CD4-positive, alpha-beta T cell treated with Interleukin-10 for 1 hour (primary cell): ENCODE measurements at places on chromosomes 16 and 17.

DNA sequence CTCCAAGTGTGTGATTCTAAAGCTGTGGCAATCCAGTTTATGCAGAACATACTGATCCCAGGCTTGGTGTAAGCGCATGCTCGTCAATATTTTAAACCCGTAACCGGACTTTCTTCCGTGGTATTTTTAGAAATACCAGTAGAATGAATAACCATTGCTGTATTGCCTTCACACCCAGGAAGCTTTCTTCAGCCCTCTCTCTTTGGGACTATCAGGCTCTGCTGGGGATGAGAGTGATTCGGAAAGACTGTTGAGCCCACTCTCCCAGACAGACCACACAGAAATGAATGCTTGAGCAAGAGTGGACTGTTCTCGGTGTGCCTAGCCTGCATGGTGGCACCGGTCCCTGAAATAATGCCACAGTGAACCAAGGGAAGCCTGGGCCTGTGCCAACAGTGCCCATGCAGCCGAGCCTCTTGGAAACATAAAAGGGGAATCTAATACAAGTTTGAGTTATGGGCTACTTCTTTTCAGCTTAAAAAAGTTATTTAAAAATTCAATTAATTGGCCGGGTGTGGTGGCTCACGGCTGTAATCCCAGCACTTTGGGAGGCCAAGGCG is 89.9 kb upstream of the ELAC2 start:
- no peak for DNase-seq

DNA sequence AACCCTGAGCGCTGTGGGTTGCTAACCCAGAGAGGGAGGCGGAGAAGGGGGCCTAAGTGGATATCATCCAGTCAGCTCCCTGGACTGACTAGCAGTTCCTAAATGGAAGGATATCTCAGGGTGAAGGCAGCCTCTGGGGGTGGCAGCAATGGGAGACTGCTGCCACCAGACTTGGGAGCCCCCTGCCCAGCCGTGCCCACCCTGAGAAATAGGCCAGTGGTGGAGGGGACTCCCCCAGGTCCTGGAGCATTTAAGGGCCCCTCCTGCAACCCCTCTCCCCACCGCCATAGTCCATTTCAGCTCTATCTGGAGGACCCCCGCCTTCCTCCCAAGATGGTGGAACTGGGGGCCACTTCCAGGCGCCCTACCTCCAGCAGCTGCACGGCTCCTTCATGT is 8.4 kb downstream of the TSPOAP1 start:
- DNase-seq = no peak

DNA sequence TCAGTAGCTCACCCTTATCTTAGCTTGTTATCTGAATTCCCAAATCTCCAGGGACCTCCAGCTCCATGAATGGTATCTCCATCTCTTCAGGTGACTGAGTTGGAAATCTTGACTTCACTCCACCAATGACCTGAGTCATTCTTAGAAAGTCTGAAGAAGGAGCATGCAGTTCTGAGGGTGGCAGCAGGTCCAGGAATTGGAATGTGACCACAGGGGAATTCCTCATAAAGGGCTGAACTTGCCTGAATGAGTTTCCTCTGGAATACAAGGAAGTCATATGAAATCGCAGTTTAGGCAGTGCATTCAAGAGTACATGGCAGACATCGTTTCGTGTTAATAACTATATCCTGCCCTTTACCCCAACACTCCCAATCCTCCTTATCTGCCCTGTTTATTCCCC is 12.5 kb upstream of the PYY start:
- no peak for DNase-seq

DNA sequence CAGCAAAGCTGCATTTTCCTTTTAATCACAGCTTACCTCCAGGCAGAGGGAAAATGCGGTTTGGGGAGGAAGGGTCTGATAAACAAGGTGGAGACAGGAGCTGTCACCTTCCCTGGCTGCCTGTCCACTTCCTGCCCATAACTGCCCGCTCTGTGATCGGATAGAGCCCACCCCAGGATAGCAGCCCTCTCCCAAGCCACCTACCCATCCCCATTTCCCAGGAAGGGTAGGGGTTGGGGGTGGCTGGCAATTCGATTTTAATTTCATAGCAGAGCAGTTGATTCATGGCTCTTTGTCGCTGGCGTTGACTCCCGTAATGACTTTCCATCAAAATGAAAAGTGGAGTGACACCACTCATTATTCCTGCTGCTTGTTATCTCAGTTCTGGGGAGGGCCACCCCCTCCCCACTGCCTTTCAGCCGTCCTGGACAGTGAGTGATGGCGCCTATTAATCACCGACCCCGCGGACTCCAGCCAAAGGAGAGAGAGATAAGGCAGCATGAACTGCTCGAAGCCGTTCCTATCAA is 11.2 kb downstream of the CDK5RAP3 start:
- no peak for DNase-seq

- DNase-seq = no peak
These were observed 117.1 kb upstream of the COX10 start for GRCh38 chr17:13952009-13952750.

DNA sequence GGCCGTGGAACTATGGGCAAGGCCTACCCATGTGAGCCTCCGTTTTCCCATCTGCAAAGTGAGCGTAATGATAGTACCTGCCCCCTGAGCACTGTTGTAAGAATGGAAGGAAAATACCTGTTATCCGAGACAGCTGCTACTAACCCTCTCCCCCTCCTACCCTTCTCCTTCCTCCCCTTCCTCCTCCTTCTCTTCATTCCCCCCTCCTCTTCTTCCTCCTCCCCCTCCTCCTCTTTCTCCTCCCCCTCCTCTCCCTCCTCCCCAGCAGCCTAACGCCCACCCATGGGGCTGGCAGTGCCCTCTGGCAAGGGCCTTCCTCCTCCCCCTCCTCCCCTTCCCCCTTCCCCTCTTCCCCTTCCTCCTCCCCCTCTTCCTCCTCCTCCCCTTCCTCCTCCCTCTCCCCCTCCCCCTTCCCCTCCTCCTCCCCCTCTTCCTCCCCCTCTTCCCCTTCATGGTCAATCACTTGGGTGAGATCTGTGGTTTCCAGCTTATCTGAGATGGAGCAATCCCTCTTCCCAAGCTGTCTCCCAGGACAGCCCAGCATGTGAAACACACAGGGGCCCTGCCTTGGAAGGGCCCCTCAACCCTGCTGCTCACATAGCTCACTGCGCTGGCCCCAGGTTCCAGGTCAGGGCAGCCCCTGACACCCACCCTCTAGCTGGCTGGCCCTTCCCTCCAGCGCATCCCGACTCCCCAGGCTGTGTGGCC is 6.4 kb downstream of the ZFPM1 start:
- no peak for DNase-seq

DNA sequence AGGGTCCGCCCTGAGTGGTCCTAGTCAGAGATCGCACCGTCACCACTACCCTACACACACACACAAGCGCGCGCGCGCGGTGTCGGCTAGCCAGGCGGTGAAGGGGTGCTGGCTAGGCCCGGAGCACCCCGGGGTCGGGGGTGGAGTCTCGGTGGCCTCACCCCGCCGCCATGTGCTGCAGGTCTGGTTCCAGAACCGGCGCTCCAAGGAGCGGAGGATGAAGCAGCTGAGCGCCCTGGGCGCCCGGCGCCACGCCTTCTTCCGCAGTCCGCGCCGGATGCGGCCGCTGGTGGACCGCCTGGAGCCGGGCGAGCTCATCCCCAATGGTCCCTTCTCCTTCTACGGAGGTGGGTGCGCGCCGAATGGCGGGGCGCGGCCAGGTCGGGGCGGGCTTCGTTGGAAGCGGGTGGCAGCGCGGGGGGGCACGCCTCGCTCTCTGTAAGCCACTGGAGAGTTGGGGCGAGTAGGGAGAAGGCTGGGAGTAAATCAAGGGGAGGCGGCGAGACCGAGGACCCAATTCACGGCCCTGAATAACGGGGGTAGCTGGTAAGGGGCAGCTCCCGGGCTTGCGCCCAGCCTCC is 4.8 kb downstream of the LHX1 start:
- no peak for DNase-seq

- no peak for DNase-seq
These were observed 10.5 kb downstream of the PIK3R6 start for GRCh38 chr17:8856869-8857575.

- no peak for DNase-seq
These were observed 11.8 kb upstream of the CDC42EP4 start for GRCh38 chr17:73323409-73324159.

DNA sequence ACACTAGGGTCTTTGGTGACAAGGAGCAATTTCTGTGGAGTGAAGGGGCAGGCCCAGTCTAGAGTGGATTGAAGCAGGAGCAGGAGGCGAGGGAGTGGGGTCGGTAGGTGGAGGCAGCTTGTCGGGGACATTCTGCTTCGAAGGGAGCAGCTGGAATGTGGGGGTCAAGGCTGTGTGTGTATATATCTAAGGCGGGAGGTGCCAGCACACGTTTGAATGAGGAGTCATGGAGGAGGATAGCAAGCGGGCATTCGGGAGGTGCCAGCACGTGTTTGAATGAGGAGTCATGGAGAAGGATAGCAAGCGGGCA is 17.7 kb downstream of the NT5M start:
- no peak for DNase-seq

DNA sequence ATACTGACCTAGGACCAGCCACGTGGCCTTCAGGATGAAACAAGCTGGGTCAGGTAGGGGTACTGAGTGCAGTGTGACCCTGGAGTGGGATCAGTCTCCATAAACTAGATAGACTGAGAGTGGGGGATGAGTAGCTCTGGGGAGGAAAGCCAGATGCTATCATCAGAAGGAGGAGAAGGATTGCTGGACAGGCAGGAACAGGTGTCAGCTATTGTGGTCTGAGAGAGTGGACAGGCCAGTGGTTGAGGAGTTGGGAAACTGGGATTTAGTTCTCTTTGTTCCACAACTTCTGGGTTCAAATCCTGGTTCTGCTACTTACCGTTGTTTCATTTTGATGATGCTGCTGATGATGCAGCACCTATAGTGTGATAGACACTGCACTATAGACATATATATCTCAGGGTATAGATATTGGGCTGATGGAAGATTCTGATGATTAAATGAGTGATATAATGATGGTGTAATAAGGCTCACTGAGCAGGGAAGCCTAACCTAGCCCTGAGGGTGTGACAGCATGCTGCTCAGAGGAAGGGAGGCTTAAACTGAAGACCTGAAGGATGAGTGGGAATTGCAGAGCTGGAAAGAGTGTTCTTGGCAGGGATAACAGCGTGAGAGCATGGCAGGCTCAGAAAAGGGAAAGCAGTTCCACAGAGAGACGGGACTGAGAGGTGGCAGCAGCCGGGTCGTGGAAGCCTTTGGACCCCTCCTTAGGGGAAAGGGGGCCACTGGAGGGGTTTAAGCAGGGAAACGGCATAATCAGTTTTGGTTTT is 66.0 kb downstream of the SNX20 start:
- no peak for DNase-seq

- DNase-seq = no peak
These were observed 57.3 kb downstream of the COG7 start for GRCh38 chr16:23395732-23396131.
